ENCODE measurements at places on chromosomes 5 and 9.
A peak's percentile ranks its signal among the peaks of the same experiment; 100 is the strongest.

DNA sequence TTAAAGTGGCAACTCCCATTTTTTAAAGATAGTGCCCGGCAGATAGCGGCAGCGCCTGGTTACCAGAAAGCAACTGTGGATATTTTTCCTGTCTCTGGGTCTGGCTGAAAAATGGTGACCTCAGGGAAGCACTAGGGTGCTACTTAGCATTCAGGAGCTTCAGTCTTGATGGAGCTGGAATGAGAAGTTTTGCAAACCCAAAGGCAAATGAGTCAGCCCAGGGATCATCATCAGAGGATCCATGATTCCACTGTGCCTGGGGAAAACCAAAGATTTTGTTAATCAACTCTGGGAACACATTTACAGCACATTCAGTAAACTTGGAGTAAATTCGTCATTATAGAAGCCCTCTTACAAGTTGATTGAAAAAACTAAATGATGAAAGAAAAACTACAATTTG lies 26.7 kb downstream of the F2R start:
- DNase-seq: no peak

- no peak for DNase-seq
Observed at GRCh38 chr5:179822444-179822990, 1.8 kb downstream of the SQSTM1 start.

GRCh38 chr9:127921557-127922120 lies 4.8 kb upstream of the ST6GALNAC4 start:
- peak; percentile 89 for DNase-seq

DNA sequence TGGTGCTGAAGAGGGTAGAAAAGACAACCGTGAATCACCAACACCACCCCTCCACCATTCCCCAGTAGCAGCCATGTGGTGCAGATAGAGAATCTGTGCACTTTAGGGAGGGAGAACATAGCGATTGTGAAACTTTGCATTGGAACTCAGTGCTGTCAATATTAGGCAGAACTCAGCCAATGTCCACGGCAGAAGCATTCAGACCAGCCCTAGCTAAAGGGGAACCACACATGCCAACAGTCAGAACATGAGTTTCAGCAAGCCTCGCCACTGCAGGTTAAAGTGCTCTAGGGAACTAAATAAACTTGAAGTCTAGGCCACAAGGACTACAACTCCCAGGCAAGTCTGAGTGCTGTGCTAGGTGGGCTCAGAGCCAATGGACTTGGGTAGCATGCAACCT lies 38.5 kb upstream of the DEPDC1B start:
- no peak for DNase-seq

Measured in GM12892 (cell line).